ENCODE measurements at places on chromosomes 7 and 10.

- DNase-seq: no peak
Measured at GRCh38 chr7:72020311-72020710, 391.8 kb downstream of the CALN1 start.

GRCh38 chr7:7820409-7820808 is 102.0 kb upstream of the RPA3 start:
- no peak for DNase-seq

DNA sequence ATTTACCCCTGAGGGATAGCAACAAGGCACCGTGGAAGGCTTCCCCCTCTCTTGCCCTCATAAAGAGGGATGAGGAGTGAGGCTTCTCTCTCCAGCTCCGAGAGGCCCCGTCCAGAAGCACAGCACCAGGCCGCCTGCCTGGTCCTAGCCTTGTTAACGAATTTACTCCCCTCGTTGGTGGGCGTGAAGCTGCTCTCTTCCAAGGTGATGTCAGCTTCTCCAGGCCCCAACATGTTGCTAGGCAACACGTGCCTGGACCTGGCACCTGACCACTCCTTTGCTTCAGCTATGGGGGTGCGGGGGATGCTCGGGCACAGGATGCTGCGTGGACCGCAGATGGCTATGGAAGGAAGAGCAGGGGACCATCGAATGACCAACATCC is 135.2 kb upstream of the MGMT start:
- DNase-seq: no peak

DNA sequence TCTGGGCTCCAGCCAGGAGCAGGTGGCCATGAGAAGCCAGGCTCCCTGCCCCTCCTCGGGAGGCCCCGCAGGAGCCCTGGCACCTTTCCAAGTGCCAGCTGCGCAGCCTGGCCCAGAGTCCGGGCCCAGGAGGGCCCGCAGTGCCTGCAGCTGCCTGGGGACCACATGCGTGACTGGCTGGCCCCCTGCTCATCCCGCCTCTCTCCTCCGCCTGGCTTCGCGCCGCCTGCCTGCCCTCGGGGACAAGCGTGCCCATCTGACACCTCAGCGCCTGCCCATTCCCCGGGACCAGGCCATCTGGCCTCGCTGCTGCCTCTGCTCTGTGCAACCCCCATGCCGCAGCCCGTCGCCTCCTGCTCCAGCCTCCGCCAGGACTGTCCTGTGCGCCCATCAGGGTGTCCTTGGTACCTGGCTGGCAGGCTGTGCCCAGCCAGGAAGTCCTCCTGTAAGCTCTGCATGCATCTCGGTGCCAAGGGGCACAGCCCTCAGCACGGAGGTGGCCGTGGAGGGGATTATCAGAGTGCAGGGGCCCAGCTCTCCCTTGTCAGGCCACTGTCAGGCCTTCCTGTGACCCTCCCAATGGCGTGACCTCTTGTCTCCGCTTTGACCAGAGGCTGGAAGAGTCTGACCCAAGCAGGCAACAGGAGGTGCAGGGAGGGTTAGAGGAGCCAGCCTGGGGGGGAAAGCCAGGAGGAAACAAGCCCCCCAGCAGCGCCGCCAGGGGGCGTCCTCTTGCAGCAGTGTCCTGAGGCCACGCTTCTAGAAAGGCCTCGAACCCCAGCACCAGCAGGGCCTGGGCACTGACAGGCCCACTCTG is 50.5 kb downstream of the TMEM209 start:
- DNase-seq: no peak

GRCh38 chr7:91276909-91277308 is 12.7 kb downstream of the FZD1 start:
- no peak for DNase-seq

GRCh38 chr10:95739056-95739455 is 16.9 kb upstream of the ENTPD1 start:
- no peak for DNase-seq

- no peak for DNase-seq
Measured at GRCh38 chr10:101597091-101597900, 9.2 kb downstream of the DPCD start.

- DNase-seq: no peak
Measured at GRCh38 chr10:73854310-73854709, 20.0 kb downstream of the CAMK2G start.

GRCh38 chr7:148790850-148791249 is 92.1 kb downstream of the CUL1 start:
- no peak for DNase-seq

DNA sequence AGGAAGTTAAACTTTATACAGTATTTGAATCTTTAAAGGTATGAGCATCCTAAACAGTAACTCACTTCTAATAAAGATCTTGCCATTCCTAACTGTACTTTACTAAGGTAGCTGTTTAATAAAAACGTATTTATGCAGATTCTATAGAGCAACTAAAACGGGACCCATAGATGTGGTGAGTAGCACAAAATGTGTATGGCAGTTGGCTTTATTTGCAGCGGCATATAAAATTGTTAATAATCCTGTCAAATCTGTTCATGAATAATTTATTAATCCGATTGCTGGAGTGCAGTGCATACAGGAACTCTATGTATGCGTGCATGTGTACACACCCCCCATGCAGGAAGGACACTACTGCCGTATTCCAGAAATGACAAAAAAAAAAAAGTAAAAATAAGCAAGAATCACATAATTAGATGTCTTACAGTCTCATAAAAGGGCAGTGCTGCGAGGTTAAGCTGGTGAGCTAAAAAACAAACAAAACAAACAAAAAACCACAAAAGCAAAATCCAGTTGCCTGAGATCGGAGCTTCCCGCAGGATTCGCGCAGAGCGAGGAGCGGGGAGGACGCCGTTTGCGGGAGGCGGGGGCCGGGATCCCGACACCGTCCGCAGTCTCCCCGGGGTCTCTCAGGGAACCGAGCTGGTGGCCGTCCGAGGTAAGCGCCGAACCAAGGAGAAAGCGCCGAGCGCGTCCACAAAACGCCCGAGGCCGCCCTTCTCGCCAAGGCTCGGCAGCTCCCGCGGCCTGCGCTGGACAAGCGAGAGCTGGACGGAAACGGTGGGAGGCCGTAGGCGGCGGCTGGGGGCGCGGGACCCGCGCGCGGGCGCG is 518 bp upstream of the COMMD3 start:
- no peak for DNase-seq

DNA sequence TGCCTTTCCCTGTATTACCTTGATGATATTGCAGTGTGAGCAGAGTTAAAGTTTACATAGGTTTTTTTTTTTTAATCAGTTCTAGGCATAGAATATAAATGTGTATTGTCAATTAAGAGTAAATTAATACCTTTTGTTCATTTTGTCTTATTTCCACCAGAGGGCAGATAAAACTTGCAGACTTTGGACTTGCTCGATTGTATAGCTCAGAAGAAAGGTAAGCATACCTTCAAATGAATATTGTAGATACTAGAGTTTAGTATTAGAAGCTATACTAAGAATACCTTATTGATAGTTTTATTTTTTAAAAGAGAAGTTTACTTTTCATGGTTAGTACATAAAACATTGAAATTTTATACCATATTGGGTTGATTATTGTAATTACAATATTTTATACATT is 86.8 kb downstream of the MPLKIP start:
- no peak for DNase-seq

DNA sequence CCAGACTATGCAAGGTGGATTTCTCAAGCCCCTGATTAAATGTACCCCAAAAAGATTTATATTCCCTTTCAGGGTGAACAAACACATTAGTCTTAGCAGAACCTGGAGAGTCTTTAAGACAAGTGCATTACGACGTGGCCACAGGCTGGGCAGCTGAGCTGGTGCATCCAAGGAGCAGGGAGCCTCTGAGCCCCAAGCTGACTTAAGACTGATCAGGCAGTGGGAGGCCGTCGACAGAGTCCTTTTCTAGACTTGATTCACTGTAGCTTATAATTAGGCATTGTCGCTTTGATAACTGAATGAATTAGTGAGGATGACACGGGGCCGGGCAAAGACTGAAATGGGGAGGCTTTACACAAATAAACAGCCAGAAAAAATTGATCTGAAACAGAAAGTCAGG is 353.2 kb downstream of the GPAM start:
- no peak for DNase-seq

DNA sequence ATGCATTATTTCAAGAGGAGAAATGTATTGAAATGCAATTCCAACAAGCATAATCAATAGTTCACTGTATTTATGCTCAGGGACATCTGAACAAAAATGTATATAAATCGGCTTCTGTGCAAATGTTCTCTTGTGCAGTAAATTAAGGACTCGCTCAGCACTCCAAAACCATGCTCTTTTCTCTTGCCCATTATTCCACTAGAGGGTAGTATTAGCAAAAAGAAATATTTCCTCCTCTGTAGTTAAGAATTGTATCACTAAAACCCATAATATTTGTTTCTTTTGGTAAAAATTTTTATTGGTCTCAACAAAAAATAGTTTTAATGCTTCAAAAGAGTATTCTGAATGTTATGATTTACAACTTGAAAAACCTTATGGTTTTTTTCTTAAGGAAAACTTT is 803.1 kb downstream of the PCDH15 start:
- no peak for DNase-seq

DNA sequence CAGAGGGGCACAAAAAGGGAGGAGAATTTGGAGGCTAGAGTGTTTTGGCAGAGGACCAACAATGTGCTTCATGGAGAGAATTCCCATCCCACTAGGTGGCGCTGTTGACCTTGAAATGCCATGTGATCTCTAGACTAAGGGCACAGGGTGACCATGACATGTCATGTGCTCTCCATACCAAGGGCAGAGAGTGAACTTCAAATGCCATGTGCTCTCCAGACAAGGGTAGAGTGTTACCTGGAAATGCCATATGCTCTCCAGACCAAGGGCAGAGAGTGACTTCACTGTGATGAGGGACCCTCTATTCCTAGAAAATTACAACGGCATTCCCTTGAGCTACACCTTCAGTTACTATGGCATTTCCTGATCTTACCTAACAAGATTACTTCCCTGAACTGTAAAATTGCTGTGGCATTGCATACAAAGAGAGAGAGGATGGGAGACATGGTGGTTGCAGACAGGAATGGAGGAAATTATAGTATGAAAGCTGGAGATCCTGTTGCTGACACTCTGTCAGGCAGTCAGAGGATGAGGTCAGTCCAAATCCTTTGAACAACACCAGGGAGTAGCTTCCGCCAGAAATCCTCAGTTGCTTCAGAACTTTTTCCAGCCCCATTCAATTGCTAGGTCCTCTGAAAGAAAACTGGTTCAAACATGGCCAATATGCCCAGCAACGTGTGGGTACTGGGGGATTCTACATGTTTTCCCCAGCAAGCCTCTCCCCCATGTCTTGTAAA is 60.9 kb upstream of the ACSM6 start:
- DNase-seq: peak; percentile 19

- DNase-seq: no peak
Measured at GRCh38 chr10:13955409-13956068, 368.8 kb downstream of the PRPF18 start.

- no peak for DNase-seq
Measured at GRCh38 chr10:49123981-49124950, 8.9 kb upstream of the VSTM4 start.

GRCh38 chr10:48895803-48896195 is 43.8 kb downstream of the LRRC18 start:
- no peak for DNase-seq

DNA sequence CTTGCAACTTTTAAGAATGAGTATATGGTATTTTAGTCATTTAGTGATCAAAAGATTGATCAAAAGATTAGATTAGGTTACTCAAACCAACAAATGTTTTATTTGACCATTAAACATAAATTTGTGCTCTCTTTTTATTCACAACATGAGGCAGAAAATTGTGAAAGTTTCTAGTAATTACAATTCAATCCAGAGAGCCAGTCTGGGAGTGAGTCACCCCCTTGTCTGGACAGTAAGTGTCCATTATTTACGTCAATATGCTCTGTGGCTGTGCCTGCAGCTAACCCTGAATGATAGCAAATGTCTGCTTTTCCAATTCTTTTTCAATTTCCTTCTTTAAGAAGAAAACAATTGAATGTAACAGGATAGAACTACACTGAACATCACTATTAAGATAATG is 27.9 kb downstream of the GNG11 start:
- no peak for DNase-seq

DNA sequence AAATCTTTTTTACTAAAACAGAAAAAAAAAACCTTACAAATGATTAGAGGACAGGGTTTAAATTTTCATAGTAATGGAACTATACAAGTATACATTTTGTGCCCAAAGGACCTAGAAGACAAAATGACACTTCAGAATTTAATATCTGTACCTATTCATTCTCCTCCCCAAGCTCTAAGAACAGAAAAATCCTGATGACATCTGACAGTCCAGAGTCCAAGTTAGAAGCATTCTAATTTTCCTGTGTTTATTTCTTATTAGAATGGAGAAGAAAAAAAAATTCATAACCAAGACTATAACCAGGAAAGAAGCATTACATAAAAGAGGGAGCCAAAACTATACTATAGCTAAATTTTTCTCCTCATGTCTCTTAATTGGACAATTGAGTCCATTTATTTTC is 138.9 kb upstream of the SLC13A1 start:
- no peak for DNase-seq

DNA sequence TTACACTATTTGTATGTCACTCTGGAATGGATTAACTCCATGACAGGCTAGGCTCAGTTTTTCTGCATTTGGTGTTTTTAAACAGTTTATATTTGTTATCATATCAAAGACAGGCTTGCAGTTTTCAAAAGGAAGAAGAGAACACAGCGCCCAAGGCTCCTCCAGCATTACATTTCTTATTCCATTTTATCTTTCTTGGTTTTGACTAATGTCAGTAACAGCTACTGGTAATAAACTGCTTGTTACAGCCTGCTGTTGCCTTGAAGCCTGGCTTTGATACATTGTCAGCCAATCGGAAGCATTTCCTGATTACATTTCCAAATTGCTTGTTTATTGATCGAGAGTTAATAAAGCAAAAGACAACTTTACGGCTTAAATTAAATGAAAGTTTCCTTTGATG is 166.0 kb upstream of the MDFIC start:
- no peak for DNase-seq

DNA sequence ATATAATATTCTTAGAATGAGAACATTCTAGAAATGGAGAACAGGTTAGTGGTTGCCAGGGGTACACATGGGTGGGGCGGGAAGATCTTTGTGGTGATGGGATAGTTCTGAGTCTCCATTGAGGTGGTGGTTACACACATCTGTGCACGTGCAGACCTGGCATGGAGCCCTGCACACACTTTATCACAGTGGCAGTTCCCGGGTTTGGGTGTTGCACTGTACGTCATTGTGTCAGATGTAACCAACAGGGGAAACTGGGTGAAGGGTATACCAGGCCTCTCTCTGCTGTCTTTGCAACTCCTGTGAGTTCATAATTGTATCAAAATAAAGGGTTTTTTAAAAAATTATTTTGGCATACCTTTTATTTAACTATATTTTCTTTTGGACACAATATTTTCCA is 51.1 kb downstream of the LMTK2 start:
- DNase-seq: no peak

DNA sequence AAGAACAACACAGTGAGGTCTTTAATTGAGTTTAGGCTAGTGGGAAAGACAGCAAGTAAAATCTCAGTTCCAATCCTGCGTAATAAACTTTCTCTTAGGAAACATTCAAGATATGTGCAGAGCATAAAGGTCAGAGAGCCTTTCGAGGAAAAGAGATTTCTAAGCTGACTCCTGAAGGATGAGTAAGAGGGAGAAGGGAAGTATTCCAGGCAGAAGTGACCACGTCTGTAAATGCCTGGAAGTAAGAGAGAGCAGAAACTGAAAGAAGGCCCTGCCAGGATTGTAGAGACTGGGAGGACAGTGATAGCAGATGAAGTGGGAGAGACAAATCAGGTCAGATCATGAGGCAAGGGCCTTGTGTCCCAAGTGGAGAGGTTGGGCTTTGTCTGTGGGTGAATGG is 41.8 kb downstream of the PNLIPRP3 start:
- no peak for DNase-seq

GRCh38 chr7:108071551-108071950 is 58.6 kb downstream of the LAMB4 start:
- no peak for DNase-seq

- no peak for DNase-seq
Measured at GRCh38 chr10:80357851-80358125, 1.2 kb downstream of the DYDC2 start.

Measured in HuH-7.5 (cell line).